ENCODE measurements at places on chromosomes 12 and 14.
A peak's percentile ranks its signal among the peaks of the same experiment; 100 is the strongest.

DNA sequence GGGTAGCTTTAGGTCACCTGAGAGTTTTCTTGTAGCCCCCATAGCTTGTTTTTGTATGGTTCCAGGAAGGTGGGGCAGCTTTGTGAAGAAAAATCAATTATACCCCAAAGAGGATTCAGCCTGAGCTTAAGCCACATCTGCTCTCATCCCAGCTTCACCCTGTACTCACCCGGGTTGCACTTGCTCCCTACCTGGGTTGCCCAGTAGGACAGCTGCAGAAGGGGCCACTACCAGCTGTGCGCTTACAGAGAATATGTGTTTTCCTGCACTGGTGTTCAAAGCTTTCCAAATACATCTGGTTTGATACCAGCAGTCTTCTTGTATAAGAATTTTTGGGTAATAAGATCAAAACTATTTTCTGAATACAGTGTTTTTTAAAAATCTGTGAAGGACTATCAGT, 3.0 kb upstream of the SLC38A1 start:
- DNase-seq: no peak

- DNase-seq: peak; percentile 58
Observed at GRCh38 chr12:124509300-124509675, 58.1 kb downstream of the NCOR2 start.

GRCh38 chr14:79598339-79598738, 613.0 kb downstream of the DIO2 start:
- DNase-seq: peak; percentile 94

DNA sequence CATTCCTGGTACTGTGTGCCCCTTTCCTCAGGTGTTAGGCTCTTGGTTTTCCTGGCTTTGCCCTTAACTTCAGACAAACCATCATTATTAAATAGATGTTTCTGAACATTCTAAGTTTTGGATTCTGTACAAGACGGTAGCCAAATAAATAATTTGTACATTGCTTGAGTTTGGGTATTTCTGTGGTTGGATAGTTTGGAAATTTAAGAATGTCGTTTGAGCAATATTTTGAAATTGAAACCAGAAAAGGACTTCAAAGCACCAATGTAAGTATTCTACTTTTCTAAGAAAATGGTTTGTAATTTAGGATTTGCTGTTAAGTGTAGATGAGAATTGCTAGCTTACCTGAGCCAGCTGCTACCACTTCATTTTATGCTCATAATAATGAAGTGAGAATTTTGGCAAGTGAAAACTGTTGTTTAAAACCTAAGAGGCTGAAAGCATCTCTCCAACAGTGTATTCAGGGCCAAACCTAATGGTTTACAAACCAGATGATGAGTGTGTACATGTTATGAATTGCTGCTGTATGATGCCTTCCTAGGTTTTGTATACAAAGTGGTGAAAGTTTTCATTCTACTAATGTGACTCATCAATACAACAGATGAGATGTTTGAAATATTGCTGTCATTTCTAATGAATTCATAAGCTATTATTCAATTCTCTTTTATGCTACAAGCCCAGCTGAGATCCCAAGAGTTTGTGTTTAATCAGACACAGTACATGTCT, 181.5 kb upstream of the PRKD1 start:
- DNase-seq: peak; percentile 56

DNA sequence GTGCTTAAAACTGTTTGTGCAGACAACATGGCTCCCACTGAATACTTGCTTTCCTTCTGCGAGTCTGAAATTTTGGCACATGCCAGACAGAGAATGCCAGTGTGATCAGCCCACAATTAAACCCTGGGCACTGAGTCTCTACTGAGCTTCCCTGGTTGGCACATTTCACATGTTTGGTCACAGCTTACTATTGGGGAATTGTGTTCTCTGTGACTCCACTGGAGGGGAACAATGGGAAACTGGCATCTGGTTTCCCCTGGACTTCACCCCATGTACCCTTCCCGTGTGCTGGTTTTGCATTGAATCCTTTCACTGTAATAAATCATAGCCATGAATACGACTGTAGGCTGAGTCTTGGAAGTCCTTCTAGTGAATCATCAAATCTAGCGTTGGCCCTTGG, 64.9 kb downstream of the EFCAB11 start:
- DNase-seq: no peak

DNA sequence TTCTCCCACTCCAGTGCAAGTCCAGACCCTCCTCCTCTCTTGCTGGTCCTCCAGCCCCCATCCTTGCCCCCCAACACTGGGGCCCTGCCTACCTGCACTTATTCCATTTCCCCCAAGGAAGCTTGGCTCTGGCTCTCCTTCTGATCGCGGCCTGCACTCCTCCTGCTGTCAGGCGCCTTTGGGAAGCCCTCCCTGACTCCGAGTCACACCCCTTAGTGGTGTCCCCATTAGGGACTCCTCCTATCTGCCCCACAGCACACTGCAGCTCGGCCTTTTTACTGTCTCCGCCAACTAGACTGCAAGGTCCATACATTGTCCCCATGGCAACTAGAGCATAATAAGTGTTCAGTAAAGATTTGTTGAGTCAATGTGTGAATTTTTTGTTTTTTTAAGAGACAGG, 32.9 kb downstream of the FIGNL2 start:
- no peak for DNase-seq

Data from choroid plexus epithelial cell (primary cell).